ENCODE measurements at places on chromosomes 11 and 22.

GRCh38 chr22:48070083-48070482 is 1307.6 kb downstream of the TBC1D22A start:
- DNase-seq = no peak

GRCh38 chr22:30857791-30858190 is 110.8 kb downstream of the MORC2 start:
- DNase-seq = no peak

DNA sequence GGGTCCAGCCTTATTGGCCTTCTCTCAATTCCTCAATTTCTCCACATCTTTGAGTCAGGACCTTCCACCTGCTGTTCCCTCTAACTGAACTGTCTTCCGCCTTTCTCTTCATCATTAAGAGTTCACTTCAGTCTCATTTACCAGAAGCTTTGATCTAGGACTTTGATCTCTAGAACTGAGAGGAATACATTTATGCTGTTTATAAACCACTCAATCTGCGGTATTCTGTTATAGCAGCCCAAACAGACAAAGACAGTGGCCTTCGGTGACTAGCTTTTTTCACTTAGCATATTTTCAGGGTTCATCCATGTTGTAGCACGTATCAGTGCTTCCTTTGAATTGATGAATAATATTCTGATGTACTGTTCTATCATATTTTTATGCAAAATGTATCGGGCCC is 10.5 kb downstream of the CLPB start:
- no peak for DNase-seq

DNA sequence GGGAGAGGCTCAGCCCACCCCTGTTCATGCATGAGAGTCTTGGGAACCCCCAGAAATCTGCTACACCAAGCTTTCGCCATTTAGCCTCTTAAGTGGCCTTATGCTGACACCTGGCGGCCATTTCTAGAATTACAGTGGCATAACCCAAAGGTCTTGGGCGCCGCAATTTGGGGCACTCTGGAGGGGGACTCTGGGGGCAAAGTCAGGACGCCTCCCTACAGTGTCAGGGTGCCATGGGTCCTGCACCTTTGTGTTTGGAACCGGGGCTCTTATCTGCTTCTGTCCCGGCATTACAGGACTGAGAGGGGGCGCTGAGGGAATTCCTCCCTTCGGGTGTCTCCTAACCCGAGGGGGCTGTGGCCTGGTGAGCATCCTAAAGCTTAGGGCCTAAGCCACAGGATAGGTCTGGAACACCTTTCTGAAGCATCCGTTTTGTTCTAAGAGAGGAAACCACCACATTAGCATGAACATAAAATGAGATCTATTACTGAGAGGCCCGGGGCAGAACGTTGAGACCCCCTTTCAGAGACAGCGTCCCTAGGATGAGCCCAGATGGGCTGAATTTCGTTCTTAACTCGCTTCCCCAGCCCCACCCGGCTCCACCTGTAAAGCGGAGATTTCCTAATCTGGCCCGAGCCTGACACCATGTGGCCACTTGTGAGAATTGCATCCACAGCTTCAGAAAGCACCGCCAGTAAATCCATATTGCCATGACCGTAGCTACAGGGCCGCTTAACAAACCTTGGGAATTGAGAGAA is 9.3 kb downstream of the INS start:
- DNase-seq = peak; percentile 41

GRCh38 chr11:17354601-17354991 is 3.0 kb downstream of the NCR3LG1 start:
- peak; percentile 44 for DNase-seq

Data from stimulated activated CD8-positive, alpha-beta memory T cell treated with anti-CD3 and anti-CD28 coated beads, Interleukin-2, amount 100 ng/mL, for 48 hours (primary cell).